Activated gamma-delta T cell treated with Interleukin-2 at 50 U/mL for 16 hours (primary cell): ENCODE measurements at places on chromosomes 2 and 18.

DNA sequence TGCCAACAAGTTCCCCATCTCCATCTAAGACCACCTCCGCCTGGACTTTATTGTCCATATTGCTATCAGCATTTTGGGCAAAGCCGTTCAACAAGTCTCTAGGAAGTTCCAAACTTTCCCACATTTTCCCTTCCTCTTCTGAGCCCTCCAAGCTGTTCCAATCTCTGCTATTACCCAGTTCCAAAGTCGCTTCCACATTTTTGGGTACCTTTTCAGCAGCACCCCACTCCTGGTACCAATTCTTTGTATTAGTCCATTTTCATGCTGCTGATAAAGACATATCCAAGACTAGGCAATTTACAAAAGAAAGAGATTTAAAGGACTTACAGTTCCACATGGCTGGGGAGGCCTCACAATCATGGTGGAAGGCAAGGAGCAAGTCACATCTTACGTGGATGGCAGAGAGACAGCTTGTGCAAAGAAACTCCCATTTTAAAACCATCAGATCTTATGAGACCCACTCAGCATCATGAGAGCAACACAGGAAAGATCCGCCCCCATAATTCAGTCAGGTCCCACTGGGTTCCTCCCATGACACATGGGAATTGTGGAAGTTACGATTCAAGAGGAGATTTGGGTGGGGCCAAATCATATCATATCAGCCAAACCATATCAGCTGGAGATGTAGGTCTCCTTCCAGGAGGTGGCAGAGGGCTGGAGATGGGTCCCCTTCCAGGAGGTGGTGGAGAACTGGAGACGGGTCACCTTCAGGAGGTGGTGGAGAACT is 19.8 kb upstream of the TXNDC2 start:
- DNase-seq: no peak

- no peak for DNase-seq
Observed at GRCh38 chr2:67243919-67244318, 153.2 kb upstream of the ETAA1 start.

GRCh38 chr2:128727404-128727803 is 408.7 kb upstream of the HS6ST1 start:
- no peak for DNase-seq

DNA sequence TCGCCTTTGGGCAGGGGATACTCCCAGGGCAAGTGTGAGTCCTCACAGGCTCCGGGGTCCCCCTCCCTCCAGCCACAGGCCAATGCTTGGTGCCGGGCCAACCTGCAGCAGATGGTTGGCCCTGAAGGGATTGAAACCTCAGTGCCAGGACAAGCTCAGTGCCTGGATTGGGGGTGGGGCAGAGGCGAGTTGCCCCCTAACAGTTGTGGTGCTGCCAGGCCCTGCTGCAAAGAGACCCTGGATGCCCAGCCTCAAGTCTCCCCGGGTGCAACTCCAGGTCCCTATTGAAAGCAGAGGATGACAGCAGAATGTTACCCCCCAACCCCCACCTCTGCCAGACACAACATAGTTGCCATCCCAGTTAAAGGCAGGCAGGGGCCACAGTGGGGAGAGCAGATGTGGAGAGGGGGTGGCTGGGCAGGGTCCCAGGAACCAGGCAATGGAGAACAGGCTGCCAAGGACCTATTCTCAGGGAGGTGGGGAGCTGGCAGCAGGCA is 9.5 kb upstream of the RNF103 start:
- no peak for DNase-seq

- DNase-seq: no peak
Observed at GRCh38 chr2:99706735-99707134, 216.9 kb upstream of the REV1 start.

GRCh38 chr2:15979759-15980604 is 39.6 kb downstream of the MYCN start:
- no peak for DNase-seq

- DNase-seq: no peak
Observed at GRCh38 chr18:63487676-63488075, 10.9 kb downstream of the SERPINB5 start.

DNA sequence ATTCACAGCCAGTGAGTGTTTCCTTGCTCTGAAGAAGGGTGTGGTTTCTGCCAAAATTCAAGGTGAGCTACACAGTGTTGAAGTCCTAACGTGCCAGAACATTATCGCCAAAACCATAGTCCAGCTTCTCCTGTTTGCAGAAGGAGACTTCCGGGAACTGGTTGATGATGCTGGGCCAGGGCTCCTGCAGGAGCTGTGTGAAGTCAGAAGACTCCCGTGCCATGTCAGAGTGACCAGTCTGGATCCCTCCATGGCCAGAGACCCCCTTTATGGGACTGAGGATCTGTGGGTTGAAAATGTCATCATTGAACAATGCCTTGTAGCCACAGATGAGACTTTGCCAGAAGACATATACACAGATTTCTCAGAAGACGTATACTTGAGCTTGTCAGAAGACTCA is 96.0 kb upstream of the RAB12 start:
- DNase-seq: no peak

DNA sequence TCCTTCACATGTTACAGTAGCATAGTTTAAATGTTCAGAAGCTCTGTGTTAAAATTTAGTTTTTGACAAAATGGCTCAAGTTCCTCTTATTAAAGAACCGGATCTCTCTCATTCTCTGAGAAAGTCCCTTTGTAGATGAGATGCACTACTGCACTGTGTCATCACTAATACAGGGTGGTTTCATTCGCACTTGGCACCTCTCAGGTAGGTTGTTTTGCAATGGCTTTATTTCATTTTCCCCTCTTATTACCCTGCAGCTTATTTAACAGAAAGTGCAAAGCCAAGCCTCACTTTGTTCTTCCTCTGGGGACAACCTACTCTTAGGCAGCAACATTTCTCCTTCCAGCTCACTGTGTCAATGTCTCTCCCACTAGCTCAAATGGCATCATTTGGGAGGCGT is 185.1 kb downstream of the DLGAP1 start:
- no peak for DNase-seq

DNA sequence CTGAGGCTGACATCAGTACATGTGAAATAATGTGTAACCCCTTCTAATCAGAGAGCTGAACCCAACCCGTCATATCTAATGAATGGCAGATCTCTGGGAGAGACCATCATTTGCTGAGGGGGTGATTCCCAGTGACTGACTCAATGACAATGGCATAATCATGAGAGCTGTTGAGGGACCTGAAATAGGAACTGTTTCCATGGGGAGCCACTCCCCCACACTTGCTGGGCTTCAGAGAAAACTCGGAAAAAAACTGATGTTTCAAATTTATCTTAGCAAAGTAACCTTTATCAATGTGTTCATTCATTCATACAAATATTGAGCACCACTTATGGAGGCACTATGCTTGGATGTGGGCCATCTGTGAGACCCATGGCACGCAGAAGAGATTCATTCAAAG is 93.4 kb upstream of the ZBTB14 start:
- DNase-seq: no peak

- no peak for DNase-seq
Observed at GRCh38 chr2:2933426-2933825, 444.2 kb downstream of the EIPR1 start.

DNA sequence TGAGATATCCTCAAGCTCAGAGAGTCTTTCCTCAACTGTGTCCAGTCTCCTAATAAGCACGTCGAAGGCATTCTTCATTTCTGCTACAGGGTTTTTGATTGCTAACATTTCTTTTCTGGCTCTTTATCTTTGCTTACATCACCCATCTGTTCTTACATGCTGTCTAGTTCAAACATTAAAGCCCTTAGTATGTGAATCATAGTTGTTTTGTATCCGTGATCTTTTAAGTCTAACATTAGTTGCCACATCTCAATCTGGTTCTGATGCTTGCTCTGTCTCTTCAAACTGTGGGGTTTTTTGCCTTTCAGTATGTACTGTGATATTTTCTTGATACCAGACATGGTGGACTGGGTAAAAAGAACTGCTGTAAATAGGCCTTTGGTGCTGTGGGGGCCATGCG is 235.2 kb downstream of the SH3RF3 start:
- no peak for DNase-seq

DNA sequence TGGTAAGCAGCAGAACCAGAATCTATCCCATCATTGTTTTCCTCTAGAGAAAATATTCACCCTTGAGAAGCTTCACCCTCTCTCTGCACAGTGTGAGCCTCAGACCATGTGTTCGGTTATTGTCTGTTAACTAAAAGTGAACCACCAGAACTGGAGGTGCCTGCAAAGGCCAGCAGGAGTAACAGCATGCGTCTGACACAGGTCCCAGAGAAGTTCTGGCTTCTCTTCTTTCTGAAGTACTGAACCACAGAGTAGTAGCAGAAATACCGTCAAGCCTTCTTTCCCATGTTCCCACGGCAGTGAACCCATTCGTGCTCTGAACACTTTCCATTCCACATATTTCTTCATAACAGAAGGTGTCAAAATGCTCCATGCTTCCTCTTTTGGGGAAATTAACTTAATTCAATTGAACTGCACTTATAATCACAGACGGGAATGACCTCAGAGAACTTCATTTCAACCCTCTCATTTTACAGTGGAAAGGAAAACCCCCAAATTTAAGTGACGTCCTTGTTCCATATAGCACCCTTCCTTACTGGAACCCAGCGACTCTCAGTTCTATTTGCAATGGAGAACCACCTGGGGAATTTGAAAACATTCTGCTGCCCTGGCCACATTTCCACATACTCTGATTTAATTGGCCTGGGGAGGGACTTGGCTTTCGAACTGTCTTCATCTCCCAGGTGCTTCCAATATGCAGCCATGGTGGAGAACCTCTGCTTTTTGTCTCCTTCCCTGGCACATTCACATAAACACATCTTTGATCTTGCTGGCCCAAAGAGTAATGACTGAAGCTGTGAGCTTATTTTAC is 519.1 kb downstream of the RNF144A start:
- no peak for DNase-seq

DNA sequence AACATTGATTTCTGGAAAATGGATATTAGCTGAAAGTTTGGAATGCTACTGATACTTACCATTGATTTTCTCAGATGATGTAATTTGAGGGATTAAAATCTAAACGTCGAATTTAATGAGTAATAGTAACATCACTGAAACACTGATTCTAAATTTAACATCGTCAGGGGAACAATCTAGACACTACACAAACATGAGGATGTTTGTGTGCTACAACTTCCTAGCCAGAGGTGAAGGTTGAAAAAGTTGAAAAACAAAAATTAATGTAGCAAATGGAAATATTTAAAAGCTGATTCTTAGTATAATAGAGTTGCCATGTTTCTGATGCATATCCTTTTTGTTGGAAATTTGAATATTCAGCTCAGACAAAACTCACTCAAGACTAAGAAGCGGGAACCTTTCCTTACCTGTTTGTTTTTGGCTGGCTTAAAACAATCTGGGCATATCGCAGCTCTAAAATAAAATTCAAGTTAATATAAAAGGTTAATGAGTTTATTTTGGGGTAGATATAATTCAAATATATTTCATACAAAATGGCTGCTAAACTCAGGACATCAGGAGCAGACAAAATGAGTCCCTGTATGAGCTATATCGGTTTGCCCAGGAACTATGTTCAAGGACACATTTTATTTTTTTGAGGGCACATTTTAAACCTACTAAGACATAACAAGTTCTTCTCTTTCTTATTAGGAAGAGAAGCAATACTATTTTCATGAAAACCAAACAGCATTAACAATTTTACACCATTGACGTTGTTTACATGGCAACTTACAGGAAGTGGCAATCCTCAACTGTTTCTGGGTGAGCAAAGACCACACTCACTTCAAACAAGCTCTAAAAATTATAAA is 52.6 kb upstream of the PEX13 start:
- no peak for DNase-seq

DNA sequence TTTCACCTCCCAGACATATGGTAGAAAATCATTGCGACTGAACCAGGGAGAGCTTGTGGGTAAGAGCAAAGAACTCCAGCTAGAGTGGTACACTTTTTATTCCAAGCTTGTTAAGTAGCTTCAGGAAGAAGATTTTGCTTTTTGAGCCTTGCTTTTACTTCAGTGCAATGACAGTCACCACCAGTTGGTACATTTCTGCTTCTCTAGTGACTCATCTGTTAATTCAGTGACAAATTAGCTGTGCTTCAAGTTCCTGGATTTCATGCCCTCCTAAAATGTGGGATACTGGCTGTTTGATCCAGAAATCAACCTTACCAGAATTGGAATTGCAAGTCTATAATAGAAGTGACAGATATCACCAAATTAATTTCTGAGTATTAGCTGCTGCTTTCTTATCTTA is 117.6 kb upstream of the TTN start:
- no peak for DNase-seq

GRCh38 chr2:234032279-234032856 is 18.1 kb upstream of the SPP2 start:
- DNase-seq: peak; percentile 39

- DNase-seq: no peak
Observed at GRCh38 chr18:5106730-5107129, 90.3 kb downstream of the AKAIN1 start.

DNA sequence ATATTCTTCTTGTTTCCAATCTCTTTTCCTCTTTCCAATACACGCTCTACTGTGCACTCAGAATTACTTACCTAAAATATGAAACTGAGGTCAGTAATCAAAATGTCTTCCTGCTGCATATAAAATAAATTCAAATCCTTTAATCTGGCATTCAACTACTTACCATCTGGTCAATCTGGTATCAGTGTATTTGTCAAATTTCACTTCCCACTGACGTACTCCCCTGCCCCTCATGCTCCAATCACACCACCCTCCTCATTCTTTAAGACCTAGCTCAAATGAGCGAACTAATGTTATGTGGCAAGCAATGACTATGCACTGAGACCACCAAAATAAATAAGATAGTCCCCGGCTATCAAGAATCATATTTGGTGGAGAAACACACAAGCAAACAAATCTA is 6.7 kb downstream of the ASB3 start:
- DNase-seq: no peak

DNA sequence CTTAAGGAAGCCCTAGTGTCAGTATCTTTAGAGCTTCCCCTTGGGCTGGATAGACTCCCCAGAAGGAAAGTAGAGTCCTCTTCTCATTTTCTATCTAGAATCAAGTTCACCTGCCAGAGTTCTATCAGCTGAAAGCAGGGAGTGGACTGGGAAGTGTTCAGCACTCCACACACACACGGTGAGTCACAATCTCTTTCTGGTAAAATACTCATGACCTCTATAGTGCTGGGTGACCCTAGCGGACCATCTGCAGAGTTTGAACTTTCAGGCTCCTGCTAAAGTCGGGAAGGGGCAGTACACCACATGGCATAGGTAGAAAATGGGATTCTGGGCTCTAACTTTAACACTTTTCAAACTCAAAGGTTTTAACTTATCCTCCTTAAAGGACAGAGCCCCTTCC is 43.3 kb downstream of the SAP130 start:
- no peak for DNase-seq

- no peak for DNase-seq
Observed at GRCh38 chr18:74197705-74198341, 49.5 kb downstream of the TIMM21 start.

GRCh38 chr2:182784058-182784706 is 68.1 kb downstream of the DNAJC10 start:
- DNase-seq: no peak

DNA sequence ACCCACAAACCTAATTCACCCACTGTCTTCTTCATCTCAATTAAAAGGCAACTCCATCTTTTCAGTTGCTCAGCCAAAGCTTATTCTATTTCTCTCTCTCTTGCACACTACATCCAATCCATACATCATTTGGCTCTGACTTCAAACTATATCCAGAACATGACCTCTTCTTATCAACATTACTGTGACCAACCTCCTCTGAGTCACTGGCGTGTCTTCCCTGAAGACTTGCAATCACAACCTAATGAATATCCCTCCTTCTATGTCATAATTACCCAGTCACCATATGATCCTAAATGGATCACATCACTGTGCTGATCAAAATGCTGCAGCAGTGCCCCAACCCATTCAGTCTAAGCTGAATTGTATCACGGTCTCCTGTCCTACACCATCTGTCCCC is 22.6 kb upstream of the SULT1C3 start:
- no peak for DNase-seq
